ENCODE measurements at places on chromosomes 1 and 21. TPM values are rescaled to one million over a fixed set of nuclear protein-coding genes. Genes with fewer than 3 reads are reported as not detected.

The NBPF20 gene
- 2.3 TPM for total RNA-seq

The LCE1A gene
- not detected for total RNA-seq

The ADORA1 gene
- not detected for total RNA-seq

DNA sequence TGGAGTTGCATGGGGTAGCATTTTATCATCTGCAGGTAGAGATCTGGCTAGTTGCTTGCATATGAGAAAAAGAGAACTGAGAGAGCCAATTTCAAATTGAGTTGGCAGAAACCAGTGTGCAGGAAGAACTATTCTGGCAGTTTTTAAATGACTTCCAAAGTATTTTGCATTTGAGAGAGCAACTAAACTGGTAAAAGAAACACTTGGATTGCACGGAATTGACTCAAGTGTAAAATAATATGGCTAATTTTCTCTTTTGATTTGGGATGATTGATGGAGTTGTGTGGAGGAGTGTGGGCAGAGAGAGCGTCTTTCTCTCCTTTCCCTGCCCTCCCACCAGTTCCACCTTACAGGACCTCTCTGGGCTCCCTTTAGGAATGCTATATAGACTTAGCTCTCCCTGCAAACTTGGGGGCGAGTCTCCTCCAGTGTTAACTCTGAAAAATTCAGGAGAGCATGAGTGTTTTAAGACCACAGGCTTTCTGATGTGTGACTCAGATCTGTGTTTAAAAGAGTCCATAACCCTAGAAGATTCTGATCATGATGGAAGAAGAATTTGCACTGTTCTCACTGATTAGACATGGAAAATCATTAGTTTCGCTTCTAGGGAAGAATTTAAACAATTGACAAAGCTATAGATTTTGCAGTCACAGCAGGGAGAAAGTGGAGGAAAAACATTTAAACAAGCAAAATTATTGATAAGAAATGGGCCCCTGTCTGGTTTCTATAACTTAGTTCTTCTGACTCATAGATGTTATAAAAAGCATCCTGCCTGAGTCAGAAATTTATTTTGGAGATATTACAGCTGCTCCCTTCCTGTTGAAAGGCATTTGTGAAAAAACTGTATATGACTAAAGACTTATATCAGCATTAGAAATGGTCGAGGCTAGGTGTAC is 24.9 kb upstream of the CTBS start:
- H3K4me3 ChIP-seq, result peak overlapping the region; percentile 82
- peaks cover 40% of the 10 kb centered on the region for H3K4me1 ChIP-seq
- peaks cover 7% of the 10 kb centered on the region for H3K36me3 ChIP-seq
- peak overlapping the region; percentile 70 for H3K27ac ChIP-seq
- peaks cover 5% of the 10 kb centered on the region for H3K27me3 ChIP-seq

DNA sequence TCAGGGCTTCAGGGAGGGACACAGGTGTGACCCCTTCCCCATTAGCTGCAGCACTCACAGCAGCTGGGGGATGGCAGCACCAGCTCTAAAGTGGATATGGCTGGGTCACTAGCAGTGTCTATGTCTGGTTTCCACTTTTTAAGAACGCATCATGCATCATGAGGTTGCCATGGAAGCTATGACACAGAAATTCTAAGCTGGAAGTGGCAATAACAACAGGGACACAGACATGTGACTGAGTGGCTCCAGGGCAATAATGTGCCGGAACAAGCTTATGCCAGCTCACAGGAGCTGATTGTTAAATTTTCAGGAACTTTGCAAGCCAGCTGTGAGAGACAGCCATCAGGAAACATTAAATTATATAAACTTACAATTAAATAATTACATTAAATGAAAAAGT is 51.2 kb upstream of the NFASC start:
- H3K4me1 ChIP-seq, result no peaks in the 10 kb centered on the region
- no peak overlapping the region for H3K27ac ChIP-seq
- no peak for DNase-seq
- H3K27me3 ChIP-seq, result peaks cover 18% of the 10 kb centered on the region

- H3K27me3 ChIP-seq, result peaks cover 5% of the 10 kb centered on the region
- H3K4me3 ChIP-seq, result no peak overlapping the region
- H3K36me3 ChIP-seq, result no peaks in the 10 kb centered on the region
- H3K27ac ChIP-seq, result no peak overlapping the region
- no peak for DNase-seq
- no peaks in the 10 kb centered on the region for H3K4me1 ChIP-seq
These were observed 102.8 kb upstream of the COL24A1 start for GRCh38 chr1:86259390-86259789.

DNA sequence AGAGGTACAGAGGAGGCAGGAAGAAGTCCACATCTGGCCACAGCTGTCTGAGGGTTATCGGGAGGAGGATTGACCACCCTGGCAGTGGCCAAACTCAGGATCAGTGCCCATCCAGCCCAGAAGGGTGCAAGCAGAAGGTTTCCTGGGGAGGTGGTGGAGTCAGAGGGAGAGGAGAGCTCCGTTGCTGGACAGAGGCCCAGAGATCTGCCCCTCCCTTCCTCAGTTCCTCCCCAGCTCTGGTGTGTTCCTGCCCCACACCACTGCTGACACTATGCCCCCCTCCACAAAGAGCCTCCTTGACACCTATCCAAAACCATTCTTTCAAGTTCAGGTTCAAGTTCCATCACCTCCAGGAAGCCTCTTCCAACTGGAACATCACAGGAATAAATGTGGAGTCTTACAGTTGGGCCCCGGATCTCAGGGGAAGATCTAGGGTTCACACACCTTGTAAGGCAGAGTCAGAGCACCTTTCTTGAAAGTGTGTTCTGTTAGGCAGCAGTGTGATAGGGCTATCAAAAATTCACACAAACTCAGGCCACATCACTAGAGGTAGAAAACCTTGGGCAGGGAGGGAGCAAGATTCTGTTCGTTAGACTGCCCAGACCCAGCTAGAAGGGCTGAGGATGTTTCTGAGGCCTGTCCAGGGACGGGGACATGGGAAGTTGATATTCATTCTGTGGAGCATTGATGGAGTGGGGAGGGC is 7.4 kb downstream of the LDLRAD1 start:
- H3K4me1 ChIP-seq, result no peaks in the 10 kb centered on the region
- H3K4me3 ChIP-seq, result no peak overlapping the region
- H3K36me3 ChIP-seq, result no peaks in the 10 kb centered on the region
- H3K27me3 ChIP-seq, result no peaks in the 10 kb centered on the region

The MCOLN2 gene
- 76.3 TPM for total RNA-seq

GRCh38 chr1:66266756-66267155 is 267.2 kb upstream of the SGIP1 start:
- H3K27ac ChIP-seq, result no peak overlapping the region
- peak overlapping the region; percentile 45 for H3K4me3 ChIP-seq
- H3K27me3 ChIP-seq, result no peaks in the 10 kb centered on the region
- H3K36me3 ChIP-seq, result no peaks in the 10 kb centered on the region
- peaks cover 69% of the 10 kb centered on the region for H3K4me1 ChIP-seq

The PADI2 gene
- total RNA-seq, result 0.14 TPM

DNA sequence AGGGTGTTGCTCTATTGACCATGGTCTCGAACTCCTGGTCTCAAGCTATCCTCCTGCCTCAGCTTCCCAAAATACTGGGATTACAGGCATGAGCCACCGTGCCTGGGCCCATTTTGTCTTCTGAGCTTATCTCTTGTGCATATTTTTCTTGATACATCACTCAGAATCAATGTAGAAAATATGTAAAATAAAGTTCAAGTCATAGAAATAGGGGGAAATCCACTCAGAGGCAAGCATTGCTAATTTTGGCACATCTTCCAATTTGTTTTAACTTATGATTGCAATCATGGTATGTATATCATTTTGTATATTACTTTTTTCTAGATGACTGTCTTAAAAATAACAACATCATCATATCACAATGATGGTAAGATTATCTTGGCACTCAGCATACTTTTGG is 21.6 kb downstream of the RIT1 start:
- H3K27me3 ChIP-seq, result no peaks in the 10 kb centered on the region
- no peak for DNase-seq
- no peaks in the 10 kb centered on the region for H3K36me3 ChIP-seq
- H3K27ac ChIP-seq, result no peak overlapping the region

DNA sequence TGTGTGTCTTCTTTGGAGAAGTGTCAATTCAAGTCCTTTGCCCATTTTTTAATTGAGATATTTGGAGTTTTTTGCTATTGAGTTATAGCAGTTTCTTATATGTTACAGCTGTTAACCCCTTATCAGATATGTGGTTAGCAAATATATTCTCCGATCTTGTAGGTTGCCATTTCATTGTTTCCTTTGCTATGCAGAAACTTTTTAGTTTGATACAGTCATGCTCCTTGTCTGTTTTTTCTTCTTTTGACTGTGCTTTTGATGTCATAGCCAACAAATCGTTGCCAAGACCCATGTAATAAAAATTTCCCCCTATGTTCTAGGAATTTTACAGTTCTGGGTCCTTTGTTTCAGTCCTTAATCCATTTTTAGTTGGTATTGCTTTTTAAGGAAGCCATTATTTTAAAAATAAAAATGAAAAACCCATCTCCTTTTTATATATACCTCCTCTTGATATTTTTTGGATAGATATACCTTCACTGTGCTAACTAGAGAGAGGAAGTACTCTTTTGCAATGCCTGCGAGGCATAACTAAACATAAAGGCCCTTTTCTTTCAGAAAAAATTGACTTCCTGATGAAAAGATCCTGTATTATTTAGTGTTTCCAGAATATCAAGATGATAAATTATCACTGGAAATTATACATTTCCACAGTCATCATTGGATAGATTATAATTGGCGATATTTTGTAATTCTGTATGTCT is 127.8 kb downstream of the HS2ST1 start:
- peak overlapping the region; percentile 84 for H3K27ac ChIP-seq
- H3K4me1 ChIP-seq, result peaks cover 68% of the 10 kb centered on the region
- DNase-seq, result no peak
- H3K4me3 ChIP-seq, result peak overlapping the region; percentile 44

The RGS18 gene
- total RNA-seq, result 0.12 TPM

The OR10T2 gene
- total RNA-seq, result not detected

DNA sequence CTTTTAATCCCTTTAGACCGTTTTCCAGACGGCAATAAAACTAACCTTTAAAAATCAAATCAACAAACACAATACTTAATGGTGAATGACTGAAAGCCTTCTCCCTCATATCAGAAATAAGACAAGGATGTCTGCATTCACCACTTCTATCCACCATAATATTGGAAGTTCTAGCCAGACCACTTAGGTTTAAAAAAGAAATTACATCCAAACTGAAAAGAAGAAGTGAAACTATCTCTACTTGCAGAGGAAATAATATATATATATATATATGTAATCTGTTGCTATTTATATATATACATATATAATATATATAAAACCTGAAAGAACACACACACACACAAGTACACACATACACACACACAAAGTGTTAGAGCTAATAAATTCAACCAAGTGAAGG is 100.4 kb downstream of the BRINP3 start:
- no peak overlapping the region for H3K4me3 ChIP-seq
- no peak overlapping the region for H3K27ac ChIP-seq
- H3K36me3 ChIP-seq, result peaks cover 3% of the 10 kb centered on the region
- no peaks in the 10 kb centered on the region for H3K27me3 ChIP-seq
- no peak for DNase-seq

The PRAMEF1 gene
- not detected for total RNA-seq

DNA sequence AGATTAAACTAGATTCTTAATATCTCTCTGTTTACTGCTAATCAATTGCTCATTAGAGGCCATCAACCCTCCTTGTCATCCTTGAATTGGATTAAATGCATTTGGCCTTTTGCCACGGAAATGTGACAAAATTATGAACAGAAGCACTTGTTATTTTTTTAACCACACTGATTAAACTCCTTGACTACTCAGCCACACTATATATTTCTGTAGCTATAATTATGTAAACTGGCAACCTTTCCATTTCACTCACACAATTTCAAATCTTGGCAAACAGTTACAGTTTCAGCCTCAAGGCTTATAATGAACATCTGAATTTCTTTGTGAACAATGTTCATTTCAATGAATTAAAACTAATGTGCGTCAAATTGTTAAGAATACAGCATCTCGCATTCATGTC is 10.1 kb downstream of the ADAMTS5 start:
- no peaks in the 10 kb centered on the region for H3K4me1 ChIP-seq
- peaks cover 3% of the 10 kb centered on the region for H3K27me3 ChIP-seq
- no peak for DNase-seq
- H3K4me3 ChIP-seq, result no peak overlapping the region
- no peak overlapping the region for H3K27ac ChIP-seq

The TMED5 gene
- 65.3 TPM for total RNA-seq

The AIM2 gene
- 37.6 TPM for total RNA-seq

- H3K27ac ChIP-seq, result no peak overlapping the region
- no peaks in the 10 kb centered on the region for H3K27me3 ChIP-seq
- peaks cover 4% of the 10 kb centered on the region for H3K36me3 ChIP-seq
- H3K4me1 ChIP-seq, result peaks cover 26% of the 10 kb centered on the region
- peak overlapping the region; percentile 98 for H3K4me3 ChIP-seq
These were observed 2.6 kb upstream of the ZBTB18 start for GRCh38 chr1:244048256-244049161.

GRCh38 chr1:26784023-26784871 is 3.5 kb upstream of the PIGV start:
- peaks cover 71% of the 10 kb centered on the region for H3K4me1 ChIP-seq
- H3K36me3 ChIP-seq, result peaks cover 5% of the 10 kb centered on the region
- H3K27me3 ChIP-seq, result no peaks in the 10 kb centered on the region
- no peak overlapping the region for H3K27ac ChIP-seq
- no peak for DNase-seq
- H3K4me3 ChIP-seq, result no peak overlapping the region

DNA sequence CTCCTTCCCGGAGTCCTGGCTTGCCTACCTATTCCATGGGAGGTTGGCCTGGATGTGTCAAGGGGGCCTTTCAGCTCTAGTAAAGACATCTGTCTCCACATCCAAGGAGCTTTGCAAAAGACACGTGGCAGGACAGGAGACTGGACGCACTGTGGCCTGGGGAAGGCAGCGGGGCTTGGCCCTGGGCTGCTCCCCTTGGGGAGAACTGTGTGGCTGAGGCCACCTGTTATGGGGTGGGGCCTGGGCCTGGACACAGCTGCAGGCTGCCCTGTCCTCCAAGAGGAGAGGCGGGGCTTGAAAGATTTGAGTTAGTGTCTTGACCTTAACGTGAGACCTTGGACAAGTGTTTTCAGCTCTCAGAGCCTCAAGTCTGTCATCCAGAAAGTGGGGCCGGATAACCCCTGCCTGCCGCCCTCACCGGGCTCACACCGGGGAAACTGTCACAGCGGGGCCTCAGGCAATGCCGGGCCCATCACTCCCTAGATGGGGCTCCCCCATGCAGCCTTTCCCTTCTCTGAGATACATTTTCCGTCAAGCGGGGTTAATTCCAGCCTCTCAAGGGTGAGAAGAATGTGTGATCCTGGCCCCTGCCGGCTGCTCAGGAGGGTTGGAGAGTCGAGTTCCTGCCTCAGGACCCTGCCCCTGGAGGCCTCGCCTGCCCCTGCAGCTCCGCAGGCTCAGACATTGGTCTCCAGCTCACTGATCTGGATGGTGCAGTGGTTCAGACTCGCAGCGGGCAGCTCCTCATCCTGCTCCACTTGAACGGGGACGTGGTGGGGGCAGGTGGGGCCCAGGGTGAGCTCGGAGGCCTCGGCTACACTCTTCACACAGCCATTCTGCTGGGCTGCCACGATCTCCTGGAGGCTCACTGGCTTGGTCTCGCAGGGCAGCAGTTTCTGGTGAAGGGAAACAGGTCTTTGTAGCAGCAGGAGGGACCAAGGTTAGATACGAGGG is 25.6 kb downstream of the PODN start:
- H3K36me3 ChIP-seq, result no peaks in the 10 kb centered on the region
- H3K4me1 ChIP-seq, result no peaks in the 10 kb centered on the region
- no peak overlapping the region for H3K27ac ChIP-seq
- no peak for DNase-seq

GRCh38 chr1:208928349-208929010 is 655.0 kb upstream of the CAMK1G start:
- no peak overlapping the region for H3K4me3 ChIP-seq
- no peaks in the 10 kb centered on the region for H3K4me1 ChIP-seq
- DNase-seq, result no peak
- no peak overlapping the region for H3K27ac ChIP-seq
- H3K36me3 ChIP-seq, result no peaks in the 10 kb centered on the region
- peaks cover 8% of the 10 kb centered on the region for H3K27me3 ChIP-seq

The MAP7D1 gene
- total RNA-seq, result 142 TPM
